CD4-positive, alpha-beta T cell (primary cell): ENCODE measurements at places on chromosomes 1 and 21.
A peak's percentile ranks its signal among the peaks of the same experiment; 100 is the strongest.

DNA sequence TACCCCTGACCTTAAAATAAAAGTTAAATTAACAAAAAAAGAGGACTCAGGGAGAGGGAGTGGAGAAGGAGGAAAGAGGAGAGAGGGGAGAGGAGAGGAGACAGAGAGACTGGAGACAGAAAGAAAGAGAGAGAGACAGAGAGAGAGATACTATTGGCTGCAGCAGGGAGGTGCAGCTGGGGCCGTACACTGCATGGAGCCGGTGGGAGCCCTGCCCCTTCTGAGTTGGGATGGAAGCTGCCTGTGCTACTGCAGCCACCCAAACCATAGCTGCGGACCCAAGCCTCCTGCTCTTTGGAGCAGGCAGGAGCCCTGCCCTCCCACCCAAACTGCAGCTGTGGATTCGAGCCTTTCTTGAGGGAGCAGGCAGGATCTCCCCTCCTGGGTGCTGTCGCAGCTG lies 32.7 kb upstream of the HP1BP3 start:
- DNase-seq: no peak

- DNase-seq: no peak
These were observed 3.8 kb upstream of the EPB41 start for GRCh38 chr1:28910379-28911115.

DNA sequence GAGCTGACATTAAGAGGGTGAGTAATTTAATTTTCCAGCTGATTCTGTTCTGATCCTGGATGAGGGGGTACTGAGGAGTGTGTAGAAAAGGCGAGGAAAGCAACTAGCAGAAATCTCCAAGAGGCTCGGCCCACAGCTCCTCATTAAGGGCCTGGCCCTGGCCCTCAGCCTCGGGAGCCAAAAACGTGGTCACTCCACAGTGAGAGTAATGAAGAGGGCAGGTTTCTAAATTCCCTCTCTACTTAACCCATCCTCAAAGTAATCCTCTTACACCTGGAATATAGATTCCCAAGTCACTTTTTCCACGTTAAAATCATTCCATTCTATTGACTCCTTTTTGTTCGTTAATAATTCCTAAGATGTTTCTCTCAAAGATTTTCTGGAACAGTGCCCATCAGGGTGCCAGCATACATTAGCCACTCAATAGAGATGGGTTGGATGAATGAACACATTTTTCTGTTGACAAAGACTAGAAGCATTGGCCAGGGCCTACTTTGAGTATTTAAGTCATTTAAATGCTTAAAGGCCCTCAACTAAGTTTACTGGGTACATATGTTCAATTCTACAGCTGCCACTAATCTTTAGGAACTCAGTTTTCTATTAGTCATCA lies 1.1 kb upstream of the COL11A1 start:
- DNase-seq: no peak

GRCh38 chr21:26140164-26140579 lies 30.4 kb downstream of the APP start:
- no peak for DNase-seq

DNA sequence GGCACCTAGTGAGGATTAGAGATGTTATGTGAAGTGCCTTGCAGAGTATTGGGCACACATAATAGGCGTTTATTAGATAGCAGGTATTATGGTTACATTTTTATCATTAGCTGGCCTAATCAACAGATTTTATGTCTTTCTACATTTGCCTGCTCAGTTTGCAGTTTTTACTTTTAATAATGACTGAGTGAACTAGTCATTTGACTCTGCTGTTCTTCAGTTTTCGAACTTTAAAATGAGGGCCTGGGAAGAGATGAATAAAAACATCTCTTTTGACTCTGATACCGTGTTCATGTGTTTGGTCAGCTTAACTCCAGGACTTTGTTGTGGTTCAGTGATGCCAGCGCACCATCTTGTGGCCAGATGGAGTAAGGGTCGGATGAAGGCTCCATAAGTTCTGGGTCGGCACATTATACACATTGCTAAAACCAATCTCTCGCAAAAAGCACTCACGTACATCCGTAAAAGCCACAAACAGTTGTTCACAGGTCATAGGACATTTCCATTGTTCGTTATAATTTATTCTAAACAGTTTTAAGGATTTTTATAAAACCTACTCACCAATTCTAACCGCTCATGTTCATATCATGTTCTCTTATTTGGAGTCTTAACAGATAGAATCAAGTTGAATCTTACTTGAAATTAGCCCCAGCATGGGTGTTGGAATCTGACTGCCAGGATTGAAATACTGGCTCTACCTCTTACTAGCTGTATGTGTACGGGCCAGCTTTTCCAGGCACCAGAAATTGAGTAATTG lies 78.4 kb upstream of the GPR88 start:
- peak; percentile 64 for DNase-seq

- DNase-seq: no peak
These were observed 185.3 kb upstream of the USP24 start for GRCh38 chr1:55400508-55400907.
